ENCODE measurements at places on chromosomes 12 and 14.

- DNase-seq, result no peak
Measured at GRCh38 chr12:10847744-10848143, 1.5 kb downstream of the PRR4 start.

GRCh38 chr14:79186523-79186922 is 1016.4 kb downstream of the NRXN3 start:
- no peak for DNase-seq

DNA sequence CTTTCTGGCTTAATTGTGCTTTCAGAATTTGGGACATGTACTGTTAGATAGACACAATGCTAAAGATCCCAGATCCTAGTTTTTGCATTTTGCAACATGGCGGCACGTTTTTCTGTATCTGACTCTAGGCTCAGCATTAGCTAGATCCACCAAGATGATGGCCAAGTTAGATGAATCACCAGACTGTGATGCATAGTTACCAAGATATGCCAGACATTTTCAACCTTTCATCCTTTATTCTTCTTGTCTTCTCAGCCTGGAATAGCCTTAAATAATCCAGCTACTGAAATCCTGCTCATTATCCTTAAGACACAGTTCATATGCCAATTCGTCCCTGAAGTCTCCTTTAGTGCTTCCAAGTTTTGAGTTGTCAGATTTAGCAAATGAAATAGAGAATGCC is 144.9 kb upstream of the CRY1 start:
- DNase-seq, result no peak

DNA sequence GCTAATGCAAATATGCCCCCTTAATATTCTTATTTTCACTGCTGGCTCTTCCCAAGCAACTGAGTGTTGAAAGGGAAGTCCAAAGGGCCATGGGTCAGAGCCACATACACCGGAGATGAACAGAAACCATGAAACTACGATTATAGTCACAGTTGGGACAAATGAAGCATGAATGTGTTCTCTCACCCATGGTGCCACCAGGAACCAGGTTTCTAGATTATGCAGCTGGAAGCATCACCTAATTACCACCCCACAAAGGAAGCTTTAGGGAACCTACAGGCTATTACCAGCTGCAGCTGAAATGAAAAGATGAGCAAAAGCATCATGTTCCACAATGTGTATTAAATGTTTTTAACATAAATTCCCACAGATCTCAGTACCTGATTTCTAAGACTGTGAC is 15.4 kb downstream of the TMTC1 start:
- DNase-seq, result no peak

GRCh38 chr12:4719821-4720636 is at the start of gene GALNT8:
TSS of gene GALNT8 (plus strand) at chr12:4720400. CDS start at chr12:4720678, 278 bp downstream.
- DNase-seq, result no peak

DNA sequence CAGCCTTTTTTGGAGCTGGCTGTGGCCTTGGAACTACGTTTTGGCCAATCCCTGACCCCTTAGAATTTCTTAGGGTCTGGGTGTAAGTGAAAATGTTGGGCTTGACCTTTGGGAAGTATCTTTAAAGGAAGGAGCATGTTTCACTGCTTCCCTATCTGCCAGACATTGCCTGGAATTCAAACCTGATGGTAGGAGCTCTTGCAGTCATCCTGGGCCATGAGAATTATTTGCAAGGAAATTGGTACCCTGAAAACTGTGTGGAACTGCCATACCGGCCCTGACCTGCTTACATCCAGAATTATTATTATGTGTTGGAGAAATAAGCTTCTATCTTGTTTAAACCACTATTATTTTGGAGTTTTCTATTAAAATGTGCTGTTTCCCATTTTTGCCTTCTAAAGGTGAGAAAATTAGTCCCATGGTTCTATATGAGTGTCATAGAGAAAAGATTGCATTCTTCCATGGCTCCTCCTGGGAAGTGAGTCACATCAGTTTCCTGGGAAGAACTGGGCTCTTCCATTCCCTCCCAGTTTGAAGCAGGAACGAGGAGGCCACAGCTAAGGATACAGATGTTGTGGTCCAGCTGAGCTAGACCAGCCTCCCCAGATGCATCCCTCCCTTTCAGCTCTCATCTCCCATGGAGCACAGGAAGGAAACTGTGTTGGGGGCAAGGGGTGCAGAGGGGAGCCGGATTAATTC is 9.5 kb upstream of the PGF start:
- DNase-seq, result no peak

- DNase-seq, result no peak
Measured at GRCh38 chr14:20998674-20999366, at the start of gene SLC39A2. TSS of gene SLC39A2 (plus strand) at chr14:20999293. CDS start at chr14:20999447, 154 bp downstream.

DNA sequence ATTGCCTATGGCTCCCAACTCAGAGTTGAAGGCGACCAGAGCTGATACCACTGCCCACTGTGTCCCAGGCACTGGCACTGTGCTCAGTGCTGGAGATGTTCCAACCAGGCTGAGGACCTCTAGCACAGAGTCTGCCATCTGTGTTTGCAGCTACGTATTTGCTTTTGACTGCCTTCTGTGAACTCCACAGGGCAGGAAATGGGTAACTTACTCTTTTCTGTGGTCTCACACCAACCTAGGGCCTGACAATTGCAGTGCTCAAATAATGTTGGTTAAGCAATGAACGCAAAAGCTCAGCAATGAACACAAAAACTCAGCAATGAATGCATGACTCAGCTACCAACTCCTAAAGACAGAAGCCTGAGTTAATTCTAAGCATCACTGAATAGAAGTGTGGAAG is 202.8 kb downstream of the NUAK1 start:
- DNase-seq, result no peak

DNA sequence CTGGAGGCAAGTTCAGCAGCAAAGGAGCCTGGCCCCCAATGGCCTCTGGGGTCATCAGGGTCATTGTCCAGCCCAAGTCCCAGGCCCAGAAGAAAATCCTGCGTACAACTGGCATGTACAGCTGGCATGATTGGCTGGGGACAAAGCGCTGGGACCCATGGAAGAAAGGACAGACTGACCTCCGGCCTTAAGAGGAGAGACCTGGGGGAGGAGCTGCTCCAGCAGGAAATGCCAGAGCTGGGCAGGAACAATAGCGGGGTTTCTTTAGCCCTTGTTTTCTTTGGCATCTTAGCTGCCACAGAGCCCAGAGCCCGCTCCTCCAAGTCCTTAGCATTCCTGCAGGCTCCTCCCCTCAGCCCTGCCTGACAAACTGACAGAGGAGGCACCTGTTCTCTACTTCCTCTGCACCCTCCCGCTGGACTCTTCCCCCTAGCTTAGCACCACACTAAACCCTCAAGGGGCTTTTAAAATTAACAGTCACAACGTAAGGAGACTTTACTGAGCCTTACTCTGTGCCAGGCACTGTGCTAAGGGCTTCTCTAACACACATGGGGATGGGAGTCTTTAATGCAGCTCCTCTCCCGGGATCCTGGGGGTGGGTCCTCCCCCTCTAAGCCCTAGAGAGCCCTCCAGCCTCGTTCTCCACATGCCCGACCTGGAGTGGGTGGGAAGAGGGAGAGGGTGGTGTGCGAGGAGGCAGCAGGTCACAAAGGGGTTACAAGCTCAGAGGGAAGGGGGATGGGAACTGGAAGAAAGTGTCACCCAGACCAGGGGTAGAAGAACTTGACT is 1.8 kb upstream of the AQP5 start:
- no peak for DNase-seq

- DNase-seq, result no peak
Measured at GRCh38 chr12:27052176-27052575, 29.8 kb downstream of the MED21 start.

GRCh38 chr12:3770891-3771290 is 18.0 kb upstream of the CRACR2A start:
- DNase-seq, result no peak

DNA sequence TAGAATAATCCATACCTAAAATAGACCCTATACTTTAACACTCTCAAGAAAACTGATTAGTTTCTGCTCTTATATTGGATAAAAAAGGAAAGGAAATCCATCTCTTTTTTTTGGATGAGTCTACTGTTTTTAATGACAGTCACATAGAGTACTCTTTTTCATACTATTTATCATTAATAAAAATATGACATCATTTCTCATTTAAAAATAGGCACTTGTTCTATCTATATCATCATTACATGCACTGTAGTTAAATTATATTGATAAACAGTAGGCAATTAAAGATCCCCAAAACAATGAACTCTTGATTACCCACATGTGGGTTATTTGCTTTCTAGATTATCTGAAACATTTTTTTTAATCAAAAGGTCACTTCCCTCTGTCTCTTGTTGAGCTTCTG is 338.8 kb downstream of the NELL2 start:
- no peak for DNase-seq

- peak; percentile 27 for DNase-seq
Measured at GRCh38 chr12:47391566-47391965, 311.8 kb upstream of the AMIGO2 start.

DNA sequence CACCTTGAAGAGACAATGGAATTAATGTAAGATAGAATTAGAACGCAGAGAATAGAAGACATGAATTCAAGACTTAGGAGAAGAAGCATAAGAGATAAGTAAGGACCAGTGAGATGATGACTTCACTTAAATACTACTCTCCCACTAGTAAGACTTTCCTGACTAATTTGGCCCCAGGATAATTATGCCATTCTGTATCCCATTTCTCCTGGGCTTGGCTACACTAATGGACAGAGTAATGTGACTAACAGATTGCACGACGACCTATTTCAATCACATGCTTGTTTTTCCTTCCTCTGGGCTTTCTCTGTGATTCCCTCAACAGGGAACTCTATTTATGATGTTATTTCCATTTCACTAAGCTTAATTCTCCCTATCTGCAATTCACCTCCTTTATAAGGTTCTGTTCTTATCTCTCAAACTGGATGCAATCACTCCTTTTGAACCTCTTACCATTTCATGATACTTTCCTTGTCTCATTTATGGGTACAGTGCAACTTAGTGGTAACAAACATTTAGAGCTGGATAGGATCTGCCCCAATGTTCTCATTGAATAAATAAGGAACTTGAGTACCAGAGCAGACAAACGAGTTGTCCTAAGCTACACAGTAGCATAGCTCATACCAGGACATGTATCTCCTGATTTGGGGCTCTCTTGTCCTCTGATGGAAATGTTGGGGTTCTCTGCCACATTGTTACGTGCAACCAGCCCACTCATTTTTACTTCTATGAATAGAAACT is 102.7 kb downstream of the BTG1 start:
- no peak for DNase-seq

DNA sequence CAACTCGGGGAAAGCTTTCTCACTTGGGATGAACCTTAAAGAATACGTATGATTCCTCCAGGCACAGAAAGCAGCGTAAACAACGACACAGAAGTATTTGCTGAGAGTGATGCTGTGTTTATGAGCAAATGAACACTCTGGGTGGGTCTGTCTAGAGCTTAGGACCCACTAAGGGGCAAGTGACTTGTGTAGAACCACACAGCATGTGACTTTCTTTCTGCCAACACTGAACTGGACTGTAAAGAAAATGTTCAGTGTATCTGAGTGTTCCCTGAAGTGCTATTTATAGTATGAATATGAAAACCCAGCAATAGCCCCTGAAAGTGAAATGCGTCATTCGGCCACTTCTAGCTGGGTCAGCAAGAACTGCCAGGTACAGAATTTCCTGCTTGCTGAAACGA is 78.5 kb downstream of the ST8SIA1 start:
- no peak for DNase-seq

DNA sequence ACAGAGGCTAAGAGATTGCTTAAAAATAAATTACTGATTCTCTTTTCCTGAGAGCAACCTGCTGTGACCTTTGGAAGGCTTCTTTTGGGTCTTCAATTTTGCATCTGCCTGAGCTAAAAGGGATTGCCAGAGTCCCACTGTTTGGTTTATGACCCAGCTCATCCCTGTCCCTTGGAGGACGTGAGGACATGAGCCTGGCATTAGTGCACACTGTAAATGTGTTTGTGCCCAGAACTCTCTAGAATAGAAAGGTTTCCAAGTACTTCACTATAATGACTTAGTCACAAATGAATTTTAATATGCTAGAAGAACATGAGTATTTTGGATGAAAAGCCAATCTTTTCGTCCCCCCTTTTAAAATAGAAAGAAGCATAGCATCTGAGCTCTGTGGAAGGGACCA is 47.1 kb upstream of the CDKN3 start:
- DNase-seq, result no peak

GRCh38 chr12:59396919-59397318 is 198.9 kb upstream of the SLC16A7 start:
- DNase-seq, result no peak

DNA sequence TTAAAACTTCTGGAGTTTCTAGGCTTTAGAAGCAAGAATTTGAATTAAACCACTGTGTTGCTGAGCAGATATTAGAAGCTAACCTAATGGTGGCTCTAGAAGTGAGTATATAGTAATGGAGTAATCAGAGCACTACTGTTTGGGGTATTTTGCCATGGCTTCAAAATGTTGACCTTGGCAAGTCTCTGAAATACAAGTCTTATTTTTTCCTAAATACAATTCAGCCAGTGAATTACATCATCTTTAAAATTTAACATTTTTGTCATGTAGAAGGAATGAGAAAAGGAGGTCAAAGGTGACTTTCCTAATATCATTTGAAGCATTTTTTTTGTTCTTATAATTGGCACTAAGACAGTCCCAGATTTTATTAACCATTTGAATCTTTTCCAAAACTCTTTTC is 25.2 kb downstream of the PMCH start:
- no peak for DNase-seq

DNA sequence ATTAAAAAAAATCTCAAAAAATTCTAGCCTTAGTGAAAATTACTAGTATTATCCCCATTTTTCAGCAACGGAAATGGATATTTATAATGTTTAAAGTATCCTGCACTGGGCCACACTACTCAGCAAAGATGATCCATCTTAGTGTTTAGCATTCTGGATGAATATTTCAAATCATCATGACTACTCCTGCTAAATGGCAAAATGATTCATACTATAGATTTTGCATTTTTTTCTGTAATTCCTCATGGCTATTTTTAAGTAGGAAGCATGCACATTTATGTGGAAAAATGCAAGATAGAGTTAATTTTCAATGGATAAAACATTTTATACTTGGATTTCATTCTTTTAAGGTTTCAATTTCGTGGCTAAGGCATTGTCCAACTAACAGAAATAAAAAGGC is 59.6 kb downstream of the LRFN5 start:
- DNase-seq, result no peak

DNA sequence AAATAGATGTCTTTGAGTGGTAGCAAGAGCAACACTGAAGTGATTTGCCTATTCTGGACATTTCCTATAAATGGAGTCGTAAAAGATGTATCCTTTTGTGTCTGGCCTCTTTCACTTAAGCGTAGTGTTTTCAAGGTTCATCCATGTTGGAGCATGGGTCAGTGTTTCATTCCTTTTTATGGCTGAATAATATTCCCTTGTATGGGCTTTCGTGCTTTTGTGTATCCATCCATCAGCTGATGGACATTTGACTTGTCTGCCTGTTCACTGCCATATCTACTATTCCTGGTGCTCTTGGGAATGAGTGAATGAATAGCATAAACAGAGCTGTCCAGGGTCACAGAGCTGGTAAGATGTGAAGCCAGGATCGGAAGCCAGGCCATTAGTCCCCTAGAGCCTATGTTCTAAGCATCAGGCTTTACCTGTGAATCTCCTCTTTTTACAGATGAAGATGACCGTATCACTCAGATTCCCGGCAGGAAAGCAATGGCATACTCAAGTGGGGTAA is 1.8 kb upstream of the P2RX7 start:
- no peak for DNase-seq

GRCh38 chr12:120169946-120170345 is 24.6 kb downstream of the GCN1 start:
- no peak for DNase-seq

GRCh38 chr12:38761636-38762342 is 143.6 kb downstream of the CPNE8 start:
- DNase-seq, result no peak

- DNase-seq, result no peak
Measured at GRCh38 chr14:103020271-103021170, 36.8 kb downstream of the CDC42BPB start.

All from stimulated activated CD8-positive, alpha-beta memory T cell treated with anti-CD3 and anti-CD28 coated beads, Interleukin-2, amount 100 ng/mL, for 1 hour (primary cell).